ENCODE measurements at places on chromosomes 2 and 18.
A peak's percentile ranks its signal among the peaks of the same experiment; 100 is the strongest.

GRCh38 chr2:235493402-235493774 lies 455 bp upstream of the AGAP1 start:
- no peak for DNase-seq

- no peak for DNase-seq
Observed at GRCh38 chr18:58337285-58337684, 291.6 kb downstream of the ALPK2 start.

DNA sequence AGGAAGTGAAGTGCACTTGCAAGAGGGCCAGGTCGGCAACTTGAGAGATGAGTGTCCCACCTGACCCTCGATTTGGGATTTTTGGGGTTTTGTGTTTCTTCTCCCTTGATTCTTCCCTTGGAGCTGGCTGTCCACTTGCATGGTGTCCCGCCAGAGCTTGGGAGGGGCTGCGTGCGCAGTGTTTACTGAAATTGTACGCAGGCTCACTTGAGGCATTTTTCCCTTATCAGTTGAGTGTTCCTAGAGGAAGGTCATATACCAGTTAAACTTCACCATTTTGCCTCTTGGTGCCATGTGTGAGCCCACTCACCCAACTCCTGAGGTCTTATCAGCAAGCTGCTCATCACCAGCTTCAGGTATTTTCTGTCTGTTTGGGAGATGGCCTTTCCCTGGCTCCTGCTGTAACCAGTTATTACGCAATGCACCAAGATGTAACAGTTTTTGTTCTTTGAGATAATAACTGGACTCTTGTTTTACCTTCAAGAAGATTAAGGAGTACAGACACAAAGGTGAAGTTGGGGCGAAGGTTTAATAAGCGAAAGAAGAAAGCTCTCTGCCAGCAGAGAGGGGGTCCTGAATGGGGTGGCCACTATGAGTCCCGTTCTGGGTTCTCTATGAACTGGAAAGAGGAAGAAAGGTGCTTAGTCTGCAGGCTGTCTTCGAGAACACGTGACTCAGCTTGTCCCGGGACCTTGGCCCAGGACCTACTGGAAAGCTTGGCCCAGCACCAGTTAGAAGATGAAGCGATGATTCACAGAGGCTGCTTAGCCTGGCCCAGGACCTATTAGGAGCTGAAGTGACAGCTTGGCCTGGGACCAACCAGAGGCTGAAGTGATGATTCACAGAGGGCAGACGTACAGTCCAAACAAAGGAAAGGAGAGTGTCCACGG lies 21.5 kb upstream of the TXNL4A start:
- DNase-seq: peak; percentile 97

GRCh38 chr2:191127235-191127634 lies 23.6 kb downstream of the STAT4 start:
- no peak for DNase-seq

- no peak for DNase-seq
Observed at GRCh38 chr2:119293254-119293653, 69.6 kb downstream of the STEAP3 start.

DNA sequence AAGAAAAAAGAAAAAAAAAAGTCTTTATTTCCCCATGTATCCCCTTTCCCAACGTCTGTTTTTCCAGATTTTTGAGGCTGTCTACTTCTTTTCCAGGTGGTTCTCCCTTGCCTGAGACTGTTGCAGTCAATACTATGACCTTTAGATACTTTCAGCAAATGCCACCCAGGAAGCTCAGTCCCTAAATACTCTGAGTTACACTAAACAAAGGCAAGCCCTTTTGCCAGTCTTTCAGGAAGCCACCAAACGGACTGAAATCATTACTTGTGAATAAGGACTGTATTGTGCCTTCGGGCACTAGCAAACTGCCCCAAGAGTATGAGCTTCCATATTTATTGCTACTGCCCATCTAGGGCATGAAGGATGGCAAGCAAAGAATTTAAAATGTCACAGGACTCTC lies 621.3 kb downstream of the SUCLG1 start:
- no peak for DNase-seq

DNA sequence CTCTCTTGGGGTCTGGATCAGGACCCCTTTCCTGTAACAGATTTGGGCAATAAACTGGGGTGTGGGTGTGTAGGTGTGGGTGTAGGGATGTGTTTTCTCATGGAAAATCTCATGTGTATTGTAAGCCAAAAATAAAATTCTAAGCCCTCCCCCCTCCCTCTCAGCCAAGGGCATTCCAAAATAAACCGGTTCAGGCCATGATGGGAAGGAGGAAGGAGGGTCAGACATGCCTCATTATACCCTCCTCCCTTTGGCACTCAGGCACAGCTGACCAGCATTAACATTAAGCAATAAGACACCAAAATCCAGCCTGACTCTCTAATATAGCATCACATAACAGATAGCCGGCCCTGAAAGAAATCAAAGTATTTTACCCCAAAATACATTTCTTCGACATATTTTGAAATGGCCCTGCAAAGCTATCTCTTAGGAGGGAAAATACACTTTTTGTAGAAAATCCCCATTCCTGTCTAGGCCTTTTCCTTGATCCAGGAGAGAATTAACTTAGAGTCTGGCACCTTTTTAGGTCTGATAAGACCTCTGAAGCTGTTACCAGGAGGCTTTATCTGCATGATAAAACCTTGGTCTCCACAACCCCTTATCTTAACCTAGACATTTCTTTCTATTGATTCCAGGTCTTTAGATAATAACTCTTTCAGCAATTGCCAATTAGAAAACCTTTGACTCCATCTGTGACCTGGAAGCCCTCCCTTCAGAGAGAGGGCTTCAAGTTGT lies 128.7 kb upstream of the COL5A2 start:
- DNase-seq: no peak

DNA sequence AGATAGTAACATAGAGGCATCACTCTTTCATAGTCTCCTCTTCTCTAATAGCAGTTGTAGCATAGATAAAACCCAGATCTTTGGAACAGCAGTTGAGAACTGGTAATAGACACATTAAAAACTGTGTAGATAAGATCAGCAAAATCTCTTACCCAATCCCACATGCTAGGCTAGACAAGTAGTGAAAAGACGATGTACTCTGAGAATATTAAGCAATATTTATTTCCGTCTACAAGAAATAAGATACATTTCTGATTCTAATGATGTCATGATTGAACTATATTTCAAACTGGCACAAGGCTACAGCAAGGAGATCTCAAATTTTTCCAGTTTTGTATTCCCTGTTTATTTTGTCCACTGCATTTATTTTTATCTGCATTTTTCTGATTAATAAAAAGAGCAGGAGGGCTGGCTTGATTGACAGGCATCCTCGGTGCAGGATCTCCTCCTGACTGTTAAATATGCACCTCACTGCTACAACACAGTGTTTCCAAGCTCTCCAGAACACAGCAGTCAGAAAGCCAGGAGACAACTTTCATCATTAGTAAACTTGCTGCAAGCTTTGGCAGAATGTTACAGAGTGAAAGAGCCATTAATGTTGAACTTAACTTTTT lies 73.3 kb upstream of the ATIC start:
- DNase-seq: peak; percentile 18

GRCh38 chr18:7637269-7637668 lies 70.2 kb downstream of the PTPRM start:
- DNase-seq: no peak

- DNase-seq: peak; percentile 26
Observed at GRCh38 chr18:62420151-62420512, 95.0 kb downstream of the TNFRSF11A start.

DNA sequence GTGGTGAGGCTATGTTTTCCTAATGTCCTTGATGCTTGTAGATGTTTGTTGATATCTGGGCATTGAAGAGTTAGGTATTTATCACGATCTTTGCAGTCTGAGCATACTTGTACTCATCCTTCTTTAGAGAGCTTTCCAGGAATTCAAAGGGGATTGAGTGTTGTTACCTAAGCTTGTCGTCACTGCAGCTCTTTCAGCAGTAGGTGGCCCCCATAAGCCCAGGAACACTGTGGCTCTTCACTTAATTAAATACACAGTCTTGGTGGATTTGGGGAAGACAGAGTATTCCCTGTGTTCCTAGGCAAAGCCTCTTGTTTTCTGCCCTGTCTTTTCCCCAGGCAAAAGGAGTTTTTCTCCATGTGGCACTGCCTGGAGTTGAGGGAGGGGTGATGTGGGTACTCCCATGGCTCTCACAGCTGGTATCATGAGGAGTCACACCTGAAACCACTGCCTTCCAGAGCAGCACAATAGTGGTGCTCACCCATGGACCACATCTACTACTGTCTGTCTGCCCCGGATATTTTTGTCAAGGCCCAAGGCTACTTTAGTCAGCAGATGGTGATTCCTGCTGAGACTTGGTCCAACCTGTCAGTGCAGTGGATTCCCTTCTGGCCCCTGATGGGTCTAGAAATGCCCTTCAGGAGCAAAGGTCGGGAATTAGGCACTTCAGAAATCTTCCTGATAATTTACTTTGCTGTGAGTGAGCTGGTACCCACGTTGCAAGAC lies 95.7 kb downstream of the GALNT13 start:
- DNase-seq: no peak

GRCh38 chr2:2694746-2695145 lies 363.7 kb upstream of the MYT1L start:
- DNase-seq: no peak

- no peak for DNase-seq
Observed at GRCh38 chr2:240585681-240586197, 795 bp upstream of the CAPN10 start.

DNA sequence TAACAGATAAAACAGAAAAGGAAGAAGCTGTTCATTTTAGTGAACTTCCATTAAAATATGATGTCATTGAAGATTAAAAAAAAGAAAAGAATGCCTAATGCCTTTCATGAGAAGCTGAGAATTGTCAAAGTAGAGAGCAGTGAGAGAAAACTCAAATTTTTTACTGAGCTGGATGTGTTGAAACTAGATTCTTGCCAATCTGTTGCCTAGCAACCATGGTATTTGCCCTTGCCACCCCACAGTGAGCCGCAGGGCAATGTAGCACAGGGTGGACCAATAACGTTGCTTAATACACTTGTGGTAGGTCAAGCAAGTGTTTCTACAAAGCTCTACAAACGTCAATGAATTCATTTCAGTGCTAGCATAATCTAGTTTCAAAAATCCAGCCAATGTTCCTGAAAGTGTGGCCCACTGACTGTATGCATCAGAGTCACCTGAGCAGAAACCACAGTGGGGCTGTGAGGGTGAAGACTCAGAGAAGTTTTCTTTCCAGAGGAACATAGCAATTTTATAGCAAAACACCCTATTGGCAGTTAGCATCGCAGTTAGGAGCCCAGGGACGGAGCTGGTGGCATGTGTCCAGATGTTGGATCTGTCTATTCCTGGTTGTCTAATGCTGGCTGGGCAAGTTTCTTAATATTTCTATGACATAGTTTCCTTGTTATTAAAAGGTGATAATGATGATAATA lies 132.2 kb downstream of the DOCK10 start:
- DNase-seq: peak; percentile 96

- peak; percentile 43 for DNase-seq
Observed at GRCh38 chr2:232365621-232366321, 12.8 kb upstream of the ALPP start.

GRCh38 chr2:14577843-14578242 lies 54.7 kb upstream of the LRATD1 start:
- no peak for DNase-seq

- DNase-seq: no peak
Observed at GRCh38 chr2:86226070-86226469, 26.8 kb downstream of the MRPL35 start.

GRCh38 chr2:76984359-76984758 lies 537.8 kb downstream of the LRRTM4 start:
- DNase-seq: no peak

- DNase-seq: no peak
Observed at GRCh38 chr2:152453129-152453911, 118.3 kb downstream of the FMNL2 start.

DNA sequence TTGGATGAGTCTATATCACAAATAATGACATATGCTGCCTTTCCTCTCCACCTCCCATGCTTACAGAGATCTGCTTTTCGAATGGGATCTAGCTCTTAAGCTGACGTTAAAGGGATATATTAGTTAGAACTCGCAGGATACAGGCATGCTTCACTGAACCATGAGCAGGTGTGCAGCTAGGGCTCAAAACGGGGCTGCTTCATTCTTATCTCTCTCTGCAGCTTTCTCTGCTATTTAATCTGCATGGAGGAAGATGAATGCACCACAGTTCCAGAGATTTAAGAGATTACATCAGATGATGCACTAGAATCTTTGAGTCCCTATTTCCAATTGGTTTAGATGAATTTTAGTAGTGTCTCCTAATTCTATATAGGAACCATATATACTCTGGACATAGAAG lies 327.0 kb downstream of the RAD51AP2 start:
- DNase-seq: no peak

DNA sequence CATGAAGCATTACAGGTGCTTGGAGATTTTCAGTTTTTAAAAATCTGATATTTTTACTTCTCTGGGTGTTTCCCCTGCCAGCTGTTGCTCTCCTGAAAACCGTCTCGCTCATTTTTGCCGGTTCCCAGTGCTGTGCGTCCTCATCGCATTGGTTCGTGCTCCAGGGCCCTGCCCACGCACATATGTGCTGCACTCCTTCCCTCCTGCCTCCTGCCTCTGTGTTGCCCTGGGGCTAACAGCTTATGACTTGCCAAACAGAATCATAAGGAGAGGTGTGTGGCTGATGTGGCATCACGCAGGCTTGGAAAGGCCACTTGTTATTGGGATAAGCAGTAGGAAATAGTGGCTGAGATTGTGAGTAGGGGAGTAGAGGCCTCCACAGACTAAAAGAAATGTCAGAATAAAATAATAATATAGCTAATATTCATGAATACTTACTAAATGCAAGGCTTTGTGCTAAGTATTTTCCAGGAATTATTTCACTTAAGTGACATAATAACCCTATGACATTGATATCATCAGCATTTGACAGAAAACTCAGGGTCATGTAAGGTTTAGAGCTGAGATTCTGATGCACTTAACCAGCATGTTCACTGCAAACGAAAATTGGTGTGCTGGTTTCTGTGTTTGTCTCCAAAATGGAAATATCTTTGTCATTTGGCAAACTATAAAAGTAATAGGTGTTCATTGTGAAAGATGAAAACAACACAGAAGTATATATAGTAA lies 53.5 kb downstream of the SLC4A1AP start:
- peak; percentile 83 for DNase-seq

DNA sequence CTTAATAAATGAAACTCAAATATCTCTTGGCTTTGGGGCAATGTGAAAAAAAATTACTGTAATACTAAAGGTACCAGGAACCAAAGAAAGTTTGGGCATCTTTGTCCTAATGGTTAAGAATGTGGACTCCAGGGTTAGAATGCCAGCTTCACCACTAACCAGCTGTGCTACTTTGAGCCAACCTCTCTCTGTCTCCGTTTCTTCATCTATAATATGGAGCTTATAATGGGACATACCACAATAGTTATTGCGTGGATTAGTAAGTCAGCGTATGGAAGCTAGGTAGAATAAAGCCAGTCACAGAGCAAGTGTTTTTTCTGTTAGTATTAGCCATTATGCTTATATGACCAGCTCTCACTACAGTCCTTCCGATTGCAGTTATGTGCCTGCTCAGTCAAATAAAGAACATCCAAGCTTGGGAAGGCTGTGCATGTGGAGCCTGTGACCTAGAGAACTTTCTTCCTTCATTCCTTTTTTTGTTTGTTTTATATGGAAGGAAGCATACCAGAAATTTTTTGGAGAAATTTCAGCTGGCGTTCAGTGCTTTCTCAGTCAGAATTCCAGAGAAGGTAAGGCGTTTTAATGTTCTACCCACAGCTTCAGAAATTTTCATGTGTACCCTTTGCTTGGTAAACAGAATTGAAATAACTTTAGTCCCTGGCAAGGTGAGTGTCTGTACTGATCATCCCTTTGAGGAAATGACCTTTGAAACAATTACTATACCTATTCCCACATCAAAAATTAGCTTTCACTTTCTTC lies 114.0 kb upstream of the RND3 start:
- DNase-seq: peak; percentile 87

- no peak for DNase-seq
Observed at GRCh38 chr2:81481994-81482368, 1177.4 kb upstream of the LRRTM1 start.

Data from AG10803 (cell line).